Stimulated activated CD8-positive, alpha-beta memory T cell treated with anti-CD3 and anti-CD28 coated beads, Interleukin-15, amount 100 ng/mL, for 4 hours (primary cell): ENCODE measurements at places on chromosomes 2 and 18.

DNA sequence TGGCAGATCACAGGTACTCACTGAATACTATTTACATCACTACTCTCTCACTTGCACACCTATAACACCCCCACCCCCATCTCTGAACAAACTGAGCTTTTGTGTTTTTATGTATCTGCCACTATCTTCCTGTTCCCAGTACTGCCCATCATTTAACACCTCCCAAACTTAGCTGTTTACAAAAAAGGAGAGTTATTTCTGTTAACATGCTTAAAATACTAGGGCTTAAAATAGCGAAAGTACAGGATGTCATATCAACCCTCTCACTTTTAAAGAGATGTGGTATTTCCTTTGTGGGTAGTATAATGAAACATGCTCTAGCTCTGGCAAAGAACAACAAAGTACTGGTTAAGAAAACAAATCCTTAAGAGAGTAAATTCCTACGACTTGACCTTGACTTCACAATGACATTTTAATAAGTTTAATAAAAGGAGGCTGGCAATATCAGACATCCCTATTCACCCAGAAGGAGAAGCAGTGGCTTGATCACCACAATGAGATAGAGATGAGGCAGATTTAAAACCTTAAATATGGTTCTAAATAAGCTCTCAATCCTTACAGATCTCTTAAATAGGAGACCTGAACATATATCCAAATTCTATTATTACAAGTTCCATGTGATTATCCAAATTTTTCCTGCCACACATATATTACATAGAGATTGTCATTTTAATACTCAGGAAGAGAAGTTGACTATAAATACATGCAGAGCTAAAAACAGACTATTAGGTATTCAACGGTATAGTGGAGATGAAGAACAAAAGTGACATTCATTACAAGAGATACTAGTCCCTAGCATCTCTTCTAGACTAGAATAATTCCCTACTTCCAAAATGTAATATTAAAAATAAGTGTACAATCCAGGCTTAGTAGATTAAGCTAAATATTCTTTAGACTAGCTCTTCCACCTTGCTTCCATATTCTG, 36.9 kb downstream of the TRAK2 start:
- no peak for DNase-seq

GRCh38 chr2:64359171-64359891, 94.6 kb upstream of the LGALSL start:
- no peak for DNase-seq

GRCh38 chr2:50088987-50089386, 934.7 kb upstream of the FSHR start:
- DNase-seq = no peak

GRCh38 chr2:42810971-42811811, 18.8 kb upstream of the HAAO start:
- DNase-seq = no peak

DNA sequence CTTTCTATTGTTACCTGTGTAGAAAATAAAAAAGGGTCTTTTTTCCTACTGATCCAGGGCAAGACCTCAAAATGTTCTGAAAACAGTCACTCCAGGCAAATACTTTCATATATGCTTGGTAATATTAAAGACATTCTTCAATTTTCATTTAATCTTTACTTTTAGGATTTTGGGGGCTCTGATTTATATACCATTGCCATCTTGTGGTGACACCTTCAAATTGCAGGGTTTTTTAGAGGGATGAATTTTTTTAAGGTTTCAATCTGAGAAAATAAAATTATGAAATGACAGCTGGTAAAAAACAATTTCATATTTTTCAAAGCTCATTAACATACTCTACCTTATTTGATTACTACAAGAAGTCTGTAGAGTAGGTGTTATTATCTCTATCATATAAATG, 26.8 kb downstream of the MAPK4 start:
- DNase-seq = no peak

DNA sequence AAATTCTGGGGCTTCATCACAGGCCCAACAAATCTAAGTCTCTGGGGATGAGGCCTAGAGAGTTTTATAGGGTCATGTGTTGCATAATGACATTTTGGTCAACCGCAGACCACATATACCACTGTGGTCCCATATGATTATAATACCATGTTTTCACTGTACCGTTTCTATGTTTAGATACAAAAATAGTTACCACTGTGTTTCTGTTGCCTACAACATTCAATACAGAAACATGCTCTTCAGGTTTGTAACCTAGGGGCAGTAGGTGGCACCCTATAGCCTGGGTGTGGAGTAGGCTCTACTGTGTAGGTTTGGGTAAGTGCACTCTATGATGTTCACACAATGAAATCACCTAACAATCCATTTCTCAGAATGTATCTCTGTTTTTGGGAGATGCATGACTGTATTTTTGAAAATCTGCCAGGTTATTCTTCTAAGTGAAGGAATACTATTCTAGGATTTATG, 485.2 kb downstream of the PTPRM start:
- DNase-seq = no peak

- DNase-seq = no peak
Measured at GRCh38 chr2:238950551-238950950, 102.7 kb downstream of the TWIST2 start.

DNA sequence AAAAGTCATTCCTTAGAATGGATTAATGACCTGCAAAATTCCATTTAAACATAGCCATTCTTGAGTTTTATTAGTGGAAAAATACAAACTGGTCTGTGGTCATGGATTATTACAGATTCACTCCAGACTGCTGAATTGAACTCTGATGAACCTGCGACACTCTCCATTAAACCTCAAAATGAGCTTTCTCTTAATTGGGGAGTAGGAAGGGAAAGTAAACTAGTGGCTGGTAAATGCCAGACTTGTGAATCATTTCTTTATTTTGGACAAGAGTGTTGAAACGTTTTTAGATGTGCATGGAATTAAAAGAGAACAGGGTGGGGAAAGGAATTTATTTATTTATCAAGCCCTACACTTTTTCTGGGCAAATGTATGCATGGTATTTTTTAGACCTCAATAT, 321.2 kb upstream of the FANCL start:
- no peak for DNase-seq

DNA sequence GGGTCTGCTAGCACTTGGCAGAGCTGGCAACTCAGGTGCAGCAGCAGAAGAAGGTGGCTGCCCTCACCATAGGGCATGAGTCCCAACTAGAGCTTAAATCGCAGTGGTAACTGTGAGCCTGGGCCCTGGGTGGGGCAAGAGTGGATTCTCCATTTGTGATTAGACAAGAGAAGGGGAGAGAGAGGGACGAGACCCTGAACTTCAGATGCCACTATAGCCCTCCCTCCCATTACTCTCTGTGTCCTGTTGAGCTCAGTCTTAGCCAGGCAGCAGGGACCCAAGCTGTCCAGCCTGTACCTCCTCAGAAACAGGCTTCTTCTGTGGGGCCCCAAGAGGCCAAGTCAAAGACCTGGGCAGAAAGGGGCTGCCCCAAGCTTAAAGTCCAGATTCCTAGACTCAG, 69.7 kb upstream of the B3GNT7 start:
- DNase-seq = no peak

DNA sequence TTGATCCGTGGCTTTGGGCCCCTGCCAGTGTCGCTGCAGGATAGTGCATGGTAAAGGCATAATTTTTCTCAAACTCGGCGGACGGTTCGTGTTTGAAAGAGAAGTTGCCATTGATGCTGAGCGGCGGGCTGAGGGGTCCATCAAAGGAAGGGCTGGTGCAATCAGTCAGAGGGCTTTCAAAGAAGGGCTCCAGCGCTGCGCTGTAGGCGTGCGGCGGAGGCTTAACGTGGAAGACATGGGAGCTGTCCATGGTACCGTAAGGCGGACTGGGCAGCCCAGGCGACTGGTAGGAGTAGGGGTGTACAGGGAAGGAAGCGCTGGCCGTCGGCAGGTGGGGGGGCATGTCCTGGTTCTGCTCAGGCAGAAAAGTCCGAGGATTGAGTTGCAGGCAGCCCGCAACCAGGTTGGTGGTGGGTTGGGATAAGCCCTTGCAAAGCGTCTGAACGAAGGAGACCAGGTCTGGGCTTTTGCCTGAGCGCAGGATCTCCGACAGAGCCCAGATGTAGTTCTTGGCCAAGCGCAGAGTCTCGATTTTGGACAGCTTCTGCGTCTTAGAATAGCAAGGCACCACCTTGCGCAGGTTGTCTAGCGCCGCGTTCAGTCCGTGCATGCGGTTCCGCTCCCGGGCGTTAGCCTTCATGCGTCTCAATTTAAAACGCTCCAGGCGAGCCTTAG, 2.3 kb downstream of the NEUROD1 start:
- no peak for DNase-seq

- DNase-seq = no peak
Measured at GRCh38 chr2:239239607-239240413, 161.0 kb downstream of the HDAC4 start.
